Subcutaneous preadipocyte (primary cell): ENCODE measurements at places on chromosomes 5 and 9. TPM values are rescaled to one million over a fixed set of nuclear protein-coding genes. Genes with fewer than 3 reads are reported as not detected.

The STK32A gene
- 0.59 and 0.73 TPM in 2 replicates for total RNA-seq

The KCNV2 gene
- total RNA-seq: not detected in 2 replicates

The SLCO4C1 gene
- total RNA-seq: under 0.01 and 0.20 TPM in 2 replicates

The CDKN2B gene
- 9.2 and 29.1 TPM in 2 replicates for total RNA-seq

The SLC23A1 gene
- not detected in 2 replicates for total RNA-seq

The C9 gene
- total RNA-seq: not detected in 2 replicates

The PRELID2 gene
- 8.8 and 18.4 TPM in 2 replicates for total RNA-seq

The FBP1 gene
- not detected in 2 replicates for total RNA-seq

The PCDHGC4 gene
- 2.2 and 2.7 TPM in 2 replicates for total RNA-seq

The CXXC5 gene
- 98.5 and 111 TPM in 2 replicates for total RNA-seq

The NUTM2G gene
- not detected in 2 replicates for total RNA-seq

The LECT2 gene
- total RNA-seq: not detected in 2 replicates

The GRM6 gene
- total RNA-seq: not detected in 2 replicates

The SHISAL2B gene
- not detected in 2 replicates for total RNA-seq

The TSLP gene
- 4.1 and 5.1 TPM in 2 replicates for total RNA-seq

The PCDHA12 gene
- not detected in 2 replicates for total RNA-seq

The C5orf52 gene
- total RNA-seq: not detected in 2 replicates

The TMEM174 gene
- not detected in 2 replicates for total RNA-seq

The RANBP17 gene
- total RNA-seq: 2.3 and 2.6 TPM in 2 replicates

The GABRG2 gene
- not detected in 2 replicates for total RNA-seq

The CEL gene
- total RNA-seq: 0.20 and 0.37 TPM in 2 replicates

The FBXO38 gene
- 48.5 and 65.7 TPM in 2 replicates for total RNA-seq

The FAM153A gene
- total RNA-seq: not detected in 2 replicates

The SPIN1 gene
- 44.1 and 50.4 TPM in 2 replicates for total RNA-seq

The WHRN gene
- total RNA-seq: 0.73 and 0.78 TPM in 2 replicates

The CCDC192 gene
- total RNA-seq: not detected in 2 replicates

The DMRT3 gene
- total RNA-seq: not detected in 2 replicates

The PCDHA13 gene
- total RNA-seq: not detected in 2 replicates

The CAMK2A gene
- 0.20 and 0.73 TPM in 2 replicates for total RNA-seq

The AIF1L gene
- total RNA-seq: 0.20 and 0.37 TPM in 2 replicates

The RGS7BP gene
- total RNA-seq: not detected in 2 replicates

The ETF1 gene
- total RNA-seq: 128 and 160 TPM in 2 replicates

The ANKRD34B gene
- not detected in 2 replicates for total RNA-seq

The HRH2 gene
- not detected in 2 replicates for total RNA-seq

The MUSK gene
- total RNA-seq: under 0.01 TPM in 1 of 2 replicates, not detected in the other

The ZSWIM6 gene
- total RNA-seq: 7.7 and 14.9 TPM in 2 replicates

The PALM2AKAP2 gene
- total RNA-seq: 11.4 and 13.3 TPM in 2 replicates

The FOXD4L4 gene
- total RNA-seq: 0.20 TPM in 1 of 2 replicates, not detected in the other

The CARTPT gene
- not detected in 2 replicates for total RNA-seq

The RMRP gene
- total RNA-seq: 167,582 and 231,316 TPM in 2 replicates

The SLC45A2 gene
- total RNA-seq: 0.20 and 0.37 TPM in 2 replicates

The TIMD4 gene
- total RNA-seq: not detected in 2 replicates

The MOB3B gene
- under 0.01 TPM in 2 replicates for total RNA-seq

The WNK2 gene
- total RNA-seq: not detected in 2 replicates

The TOR1B gene
- 15.8 and 24.2 TPM in 2 replicates for total RNA-seq

The ST8SIA4 gene
- 0.37 and 0.78 TPM in 2 replicates for total RNA-seq
